ENCODE measurements at places on chromosomes 6 and 20.
A peak's percentile ranks its signal among the peaks of the same experiment; 100 is the strongest.

DNA sequence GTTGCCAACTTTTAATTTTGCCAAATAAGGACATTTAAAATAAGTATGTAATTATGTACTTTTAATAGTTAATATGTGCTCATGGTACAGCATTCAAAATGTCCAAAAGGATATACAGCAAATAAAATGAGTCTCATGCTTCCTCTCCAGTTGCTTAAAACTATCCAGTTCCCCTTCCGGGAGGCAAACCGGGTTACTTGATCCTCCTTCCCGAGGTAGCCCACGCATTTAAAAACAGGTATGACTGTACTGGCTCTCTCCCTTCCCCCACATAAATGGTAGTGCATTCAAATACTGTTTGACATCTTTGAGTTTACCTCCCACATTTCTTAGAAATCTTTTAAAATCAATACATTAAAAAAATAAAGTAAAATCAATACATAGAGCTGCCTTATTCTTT, 66.4 kb downstream of the PHF20 start:
- DNase-seq: no peak

- DNase-seq: peak; percentile 14
Measured at GRCh38 chr20:40160097-40160550, 528.9 kb downstream of the MAFB start.

GRCh38 chr20:63707558-63708300, at the start of the genes ARFRP1 and ZGPAT:
TSS of gene ARFRP1 (minus strand) at chr20:63707976. CDS start at chr20:63707091, 885 bp downstream.
TSS of gene ZGPAT (plus strand) at chr20:63708039. CDS start at chr20:63708581, 542 bp downstream.
- DNase-seq: peak; percentile 88

DNA sequence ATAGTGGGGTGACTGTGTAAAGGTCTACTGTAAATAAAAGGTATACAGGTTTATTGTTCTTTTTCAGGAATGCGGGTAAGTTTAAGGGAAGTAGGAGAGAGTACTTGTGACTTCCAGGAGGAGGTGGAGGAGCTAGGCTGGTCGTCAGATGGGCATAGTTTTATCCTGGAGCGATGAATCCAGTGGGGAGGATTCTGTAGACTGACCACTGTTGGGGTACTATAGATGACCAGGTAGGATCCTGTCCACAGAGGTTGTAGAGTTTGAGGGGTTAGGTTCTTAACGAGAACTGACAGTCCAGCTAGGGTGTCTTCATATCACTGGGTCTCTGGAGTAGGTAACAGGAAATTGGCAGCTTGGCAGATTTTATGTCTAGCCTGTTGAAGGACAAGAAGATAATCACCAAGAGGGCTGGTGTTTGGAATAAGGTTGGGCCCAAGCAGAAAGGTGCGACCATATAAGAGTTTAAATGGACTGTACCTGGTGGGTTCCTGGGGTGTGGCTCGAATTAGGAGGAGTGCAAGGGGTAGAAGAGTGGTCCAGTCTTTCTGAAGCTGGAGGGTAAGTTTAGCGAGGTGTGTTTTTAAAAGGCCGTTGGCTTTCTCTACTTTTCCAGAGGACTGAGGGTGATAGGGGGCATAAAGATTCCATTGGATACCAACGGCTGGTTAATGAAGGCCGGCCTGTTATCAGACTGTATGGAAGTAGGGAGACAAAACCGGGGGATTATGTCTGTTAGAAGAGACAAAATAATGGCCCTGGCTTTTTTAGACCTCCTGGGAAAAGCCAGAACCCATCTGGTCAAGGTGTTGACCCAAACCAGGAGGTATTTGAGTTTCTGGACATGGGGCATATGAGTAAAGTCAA, 751.3 kb upstream of the ADGRB3 start:
- DNase-seq: no peak

DNA sequence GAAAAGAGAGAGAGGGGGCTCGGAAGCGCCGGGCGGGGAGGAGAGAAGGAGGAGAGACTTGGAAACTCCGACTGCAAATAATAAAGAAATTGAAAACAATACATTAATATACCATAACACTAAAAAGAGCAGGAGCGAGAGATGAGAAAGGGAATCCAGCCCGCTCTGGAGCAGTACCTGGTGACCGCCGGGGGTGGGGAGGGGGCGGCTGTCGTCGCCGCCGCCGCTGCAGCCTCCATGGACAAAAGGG, 338 bp downstream of the E2F3 start:
- no peak for DNase-seq

DNA sequence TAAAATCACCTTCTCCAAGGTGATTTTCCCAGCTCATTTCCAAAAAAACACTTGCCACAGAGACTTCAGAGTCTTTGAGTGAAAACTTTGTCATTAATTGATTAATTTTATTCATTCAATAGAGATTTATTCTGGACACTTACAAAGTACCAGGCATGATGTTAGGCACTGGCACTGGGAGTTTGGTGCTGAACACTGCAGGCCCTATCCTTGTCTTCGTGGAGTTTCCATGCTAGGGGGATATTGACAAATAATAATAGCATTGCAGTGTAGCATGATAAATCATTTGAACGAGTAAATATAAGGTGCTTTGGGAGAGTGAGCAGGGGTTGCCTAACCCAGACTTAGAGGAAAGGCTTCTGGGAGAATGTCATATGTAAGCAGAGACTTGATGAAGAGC, 145.7 kb downstream of the SOX4 start:
- no peak for DNase-seq

- no peak for DNase-seq
Measured at GRCh38 chr6:74534465-74535211, 671.2 kb downstream of the COL12A1 start.

DNA sequence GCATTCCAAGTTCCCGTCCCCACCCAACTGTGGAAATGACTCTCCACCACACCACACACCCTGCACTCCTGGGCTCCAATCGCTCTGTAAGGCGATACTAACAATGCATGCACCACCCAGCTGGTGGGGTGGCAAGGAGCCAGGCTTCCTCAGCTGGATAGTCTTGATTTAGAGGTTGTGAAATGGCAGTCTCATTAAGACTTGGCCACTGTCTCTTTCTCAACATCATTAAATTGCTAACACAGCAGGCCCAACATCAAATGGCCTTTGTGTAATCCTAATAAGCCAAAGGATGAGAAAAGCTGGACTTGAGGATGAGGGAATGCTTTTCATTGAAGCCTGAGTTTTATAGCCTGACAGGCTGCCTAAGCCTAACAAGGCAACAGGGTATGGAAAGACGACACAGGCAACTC, 223.7 kb downstream of the GMDS start:
- DNase-seq: no peak

GRCh38 chr20:62984666-62985443, 21.9 kb downstream of the BHLHE23 start:
- DNase-seq: no peak

DNA sequence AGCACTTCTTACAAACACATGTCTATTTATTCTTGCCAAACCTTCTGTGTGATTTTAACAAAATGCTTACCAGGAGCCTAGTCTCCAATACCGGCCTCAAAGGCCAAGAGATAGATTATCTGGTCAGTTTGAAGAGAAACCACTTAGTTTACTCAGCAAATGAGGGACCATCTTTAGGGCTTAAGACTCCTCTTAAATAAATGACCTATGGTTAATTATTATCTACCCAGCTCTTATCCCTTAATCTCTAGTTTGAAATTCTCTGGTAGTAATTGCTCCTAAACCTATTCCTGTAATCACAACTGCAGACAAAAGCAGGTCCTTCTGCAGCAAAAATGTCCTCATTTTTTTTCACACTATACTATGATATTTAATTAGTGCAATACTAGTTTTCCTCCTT, 301.8 kb downstream of the KIF16B start:
- DNase-seq: no peak

DNA sequence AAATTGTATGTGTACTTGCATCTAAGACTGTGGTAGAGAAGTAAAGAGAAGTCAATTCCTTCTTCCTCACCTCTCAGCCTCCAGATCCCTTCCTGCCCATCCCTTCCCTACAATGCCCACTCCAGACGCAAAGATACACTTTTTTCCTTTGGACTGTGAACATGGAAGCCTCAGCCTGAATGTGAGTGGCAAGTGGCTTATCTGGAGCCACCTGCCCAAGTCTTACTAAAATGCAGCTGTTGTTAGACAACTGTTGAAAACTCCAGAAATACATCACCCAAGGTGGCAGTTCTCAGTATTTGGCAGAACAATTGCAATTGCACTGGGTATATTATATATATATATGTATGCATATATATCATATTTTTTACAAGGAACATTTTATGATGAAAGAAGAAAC, 7.5 kb downstream of the VGLL2 start:
- DNase-seq: no peak

GRCh38 chr6:108168090-108168463, 2.3 kb downstream of the NR2E1 start:
- DNase-seq: no peak

DNA sequence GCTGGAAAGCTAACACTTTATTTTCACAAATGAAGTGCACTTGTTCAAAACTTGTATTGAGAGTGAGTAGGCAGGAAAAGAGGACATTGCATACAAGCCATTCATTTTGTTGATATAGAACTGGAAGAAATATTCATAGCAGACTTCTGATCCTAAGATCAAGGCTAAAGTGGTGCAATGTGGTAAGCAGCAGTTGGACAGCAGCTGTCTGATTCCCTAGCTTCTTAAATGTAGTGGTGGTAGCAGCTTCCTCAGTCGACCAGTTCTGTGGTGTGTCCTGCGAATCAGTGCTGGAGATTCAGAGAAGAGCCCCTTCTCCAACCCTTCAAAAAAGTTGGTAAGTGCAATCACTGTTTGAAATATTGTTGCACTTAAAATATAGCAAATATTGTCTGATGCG, 281.7 kb upstream of the GJE1 start:
- no peak for DNase-seq

DNA sequence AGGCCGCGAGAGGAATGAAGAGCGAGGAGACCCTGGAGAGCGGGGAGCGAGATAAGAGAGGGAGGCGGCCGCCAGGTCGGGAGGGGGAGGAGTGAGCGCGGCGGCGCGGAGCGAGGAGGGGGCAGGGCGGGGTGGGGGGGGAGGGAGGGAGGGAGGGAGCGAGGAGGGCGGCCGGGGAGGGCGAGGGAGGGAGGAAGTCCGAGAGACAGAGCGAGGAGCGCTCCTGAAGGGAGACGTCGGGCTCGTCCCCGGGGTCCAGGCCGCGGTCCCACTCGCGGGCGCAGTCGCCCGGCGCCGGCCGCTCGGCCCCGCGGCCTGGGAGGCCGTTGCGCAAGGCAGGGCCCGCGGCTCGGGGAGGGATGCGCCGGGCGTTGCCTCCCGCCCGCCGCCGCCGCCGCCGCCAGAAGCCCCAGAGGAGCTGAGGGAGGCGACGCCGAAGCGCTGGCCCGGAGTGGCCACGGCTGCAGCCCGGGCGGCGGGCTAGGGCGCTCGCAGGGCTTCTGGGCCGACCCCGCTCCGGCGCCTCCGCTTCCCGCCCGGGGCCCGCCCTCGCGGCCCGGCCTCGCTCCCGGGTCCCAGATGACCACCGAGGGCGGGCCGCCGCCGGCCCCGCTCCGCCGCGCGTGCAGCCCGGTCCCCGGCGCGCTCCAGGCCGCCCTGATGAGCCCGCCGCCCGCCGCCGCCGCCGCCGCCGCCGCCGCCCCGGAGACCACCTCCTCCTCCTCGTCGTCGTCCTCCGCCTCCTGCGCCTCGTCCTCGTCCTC, at the start of gene FOXF2:
Gene FOXF2 (plus strand): TSS at position 208 of the 764 bp plus-strand sequence. CDS start 372 bp downstream, at position 580.
- no peak for DNase-seq

GRCh38 chr20:955111-955510, 39.0 kb upstream of the ANGPT4 start:
- DNase-seq: no peak

GRCh38 chr6:130934848-130935585, 107.8 kb downstream of the SMLR1 start:
- DNase-seq: no peak

GRCh38 chr6:127924440-127924839, 23.6 kb upstream of the THEMIS start:
- no peak for DNase-seq

DNA sequence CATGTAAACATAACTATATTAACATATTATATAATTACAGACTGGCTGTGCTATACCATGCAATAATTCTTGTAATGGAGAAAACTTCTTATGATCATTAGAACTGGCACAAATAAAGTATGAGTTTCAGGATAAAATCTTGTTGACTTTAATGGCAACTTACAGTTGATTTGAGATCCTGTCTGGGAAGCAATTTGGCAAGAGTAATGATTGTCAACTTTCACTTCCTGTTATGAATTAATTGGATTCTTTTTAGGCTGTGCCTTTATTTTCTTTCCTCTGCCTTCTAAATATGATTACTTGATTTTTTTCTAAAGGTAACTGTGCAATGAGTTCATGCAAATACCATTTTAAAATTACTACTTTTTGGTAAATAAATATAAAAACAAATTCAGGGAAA, 158.1 kb upstream of the B3GAT2 start:
- DNase-seq: no peak

DNA sequence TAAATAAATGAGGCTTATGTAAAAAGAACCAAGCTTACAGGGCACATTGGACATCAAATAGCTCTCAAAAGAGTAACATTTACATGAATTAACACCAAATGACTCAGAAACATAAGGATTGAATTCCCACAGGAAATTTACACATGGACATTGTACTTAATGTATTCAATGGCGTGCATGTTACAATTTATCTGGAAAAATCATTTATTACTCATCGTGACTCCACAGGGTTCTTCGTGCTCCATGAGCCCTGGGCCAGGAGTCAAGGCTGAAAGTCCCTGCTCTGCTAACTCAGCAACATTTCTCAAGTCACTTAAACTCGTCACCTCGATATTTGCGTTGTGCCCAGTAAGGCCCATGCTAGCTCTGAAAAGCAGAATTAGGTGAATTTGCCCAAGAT, 158.5 kb downstream of the PHACTR1 start:
- no peak for DNase-seq

GRCh38 chr6:163720460-163721235, 306.1 kb downstream of the QKI start:
- DNase-seq: no peak

- DNase-seq: no peak
Measured at GRCh38 chr20:13786143-13786828, 1.5 kb downstream of the NDUFAF5 start.

DNA sequence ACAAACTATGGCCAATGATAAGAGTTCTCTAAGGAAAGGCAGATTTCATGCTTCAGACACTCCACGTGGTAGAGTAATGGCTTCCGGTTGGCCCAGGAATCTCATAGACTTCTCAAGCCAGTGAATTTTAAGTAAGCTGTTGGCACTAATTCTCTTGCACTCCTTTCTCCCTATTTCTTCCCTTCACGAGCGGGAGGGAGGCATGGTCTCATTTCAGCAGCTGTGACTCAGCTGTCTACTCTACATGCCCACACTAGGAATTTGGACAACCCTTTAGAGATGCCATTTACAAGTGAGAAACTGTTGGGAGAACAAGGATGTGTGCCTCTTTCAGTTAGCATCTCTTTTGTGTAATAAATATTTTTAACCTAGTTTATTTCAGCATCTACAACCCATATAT, 107.7 kb downstream of the PTPRK start:
- DNase-seq: no peak

DNA sequence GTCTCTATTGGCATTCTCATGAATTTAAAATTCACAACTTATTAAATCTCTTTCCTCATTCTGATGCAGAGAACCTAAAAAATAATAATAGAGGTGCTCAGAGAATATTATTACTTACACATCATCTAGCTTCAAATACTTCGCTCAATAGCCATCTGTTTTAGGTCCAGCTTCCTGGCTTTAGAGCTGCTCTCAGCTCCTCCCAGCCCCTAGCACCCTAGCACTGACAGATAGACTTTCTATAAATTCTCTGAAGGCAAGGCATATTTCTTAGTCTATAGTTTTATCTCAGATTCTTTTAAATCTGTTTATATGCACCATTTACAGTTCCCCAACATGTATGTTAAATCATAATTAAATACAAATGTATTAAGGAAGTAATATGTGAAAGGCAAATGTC, 281.3 kb downstream of the PTPRK start:
- no peak for DNase-seq
